Peyer's patch (tissue), 4 donors: ENCODE measurements at places on chromosomes 6 and 20.

DNA sequence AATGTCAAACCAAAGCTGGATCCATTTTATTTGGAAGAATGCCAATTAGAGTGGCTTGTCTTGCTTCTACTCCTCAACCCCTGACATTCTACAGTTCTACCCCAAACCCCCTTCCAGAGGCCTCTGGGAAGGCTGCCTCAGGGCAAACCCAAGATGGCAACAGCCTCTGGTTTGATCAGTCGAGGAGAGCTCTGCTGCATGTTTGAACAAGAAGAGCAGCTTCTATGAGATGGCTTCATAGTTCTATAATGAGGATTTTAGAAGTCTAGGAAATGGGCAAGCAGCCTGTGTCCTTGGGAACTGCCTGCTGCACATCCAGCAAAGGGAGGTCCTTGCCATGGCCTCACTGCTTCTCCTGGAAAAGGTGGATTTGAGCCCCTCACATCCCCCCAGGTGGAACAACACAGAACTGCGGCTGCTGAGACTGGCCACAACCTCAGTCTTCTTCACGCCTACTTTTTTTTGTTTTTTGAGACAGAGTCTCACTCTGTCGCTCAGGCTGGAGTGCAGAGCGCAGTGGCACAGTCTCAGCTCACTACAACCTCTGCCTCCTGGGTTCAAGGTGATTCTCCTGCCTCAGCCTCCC lies 37.9 kb downstream of the ZC3H12D start:
- H3K4me3 ChIP-seq = no peak overlapping the region
- H3K4me1 ChIP-seq = no peaks in the 10 kb centered on the region
- no peaks in the 10 kb centered on the region for H3K27me3 ChIP-seq
- no peaks in the 10 kb centered on the region for H3K36me3 ChIP-seq
- H3K27ac ChIP-seq = no peak overlapping the region

- no peaks in the 10 kb centered on the region for H3K27me3 ChIP-seq
- no peak within 1 kb of the TSS for H3K27ac ChIP-seq
- peaks cover 47% of the 10 kb centered on the region for H3K4me1 ChIP-seq
- H3K36me3 ChIP-seq = no peaks in the 10 kb centered on the region
- H3K4me3 ChIP-seq = no peak within 1 kb of the TSS
These were observed at the start of gene INSM1 for GRCh38 chr20:20367575-20368417. Gene INSM1 (plus strand): TSS chr20:20368104. CDS start chr20:20368268, 164 bp downstream.

DNA sequence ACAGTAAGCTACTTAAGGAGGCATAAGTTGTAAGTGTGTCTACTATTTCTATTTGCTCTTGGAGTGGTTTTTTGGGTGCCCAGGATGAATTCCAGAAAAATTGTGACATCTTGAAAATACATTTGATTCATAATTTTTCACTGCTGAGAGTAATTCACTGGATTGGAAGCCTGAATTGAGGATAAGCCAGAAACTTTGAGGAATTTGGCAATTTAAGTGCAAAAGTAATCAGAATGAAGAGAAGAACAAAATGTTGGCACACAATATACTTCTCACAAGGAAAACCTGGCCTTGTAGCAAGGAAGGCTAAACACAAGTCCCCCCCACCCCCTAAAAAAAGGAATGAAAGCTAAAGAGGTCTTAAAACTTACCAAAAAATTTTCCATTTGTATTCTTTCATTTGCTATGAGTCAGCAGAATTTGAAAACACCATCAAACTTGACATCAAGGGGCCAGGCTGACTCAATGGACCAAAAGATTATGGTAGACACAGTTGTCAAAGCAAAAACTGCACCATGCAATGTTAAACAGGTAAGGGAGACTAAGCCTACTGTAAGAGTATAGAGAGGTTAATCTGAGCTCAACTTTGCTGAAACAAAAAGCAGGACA lies 840.0 kb downstream of the FRK start:
- no peak overlapping the region for H3K4me3 ChIP-seq
- no peaks in the 10 kb centered on the region for H3K36me3 ChIP-seq
- no peak overlapping the region for H3K27ac ChIP-seq
- no peak for DNase-seq
- no peaks in the 10 kb centered on the region for H3K27me3 ChIP-seq
- H3K4me1 ChIP-seq = no peaks in the 10 kb centered on the region

DNA sequence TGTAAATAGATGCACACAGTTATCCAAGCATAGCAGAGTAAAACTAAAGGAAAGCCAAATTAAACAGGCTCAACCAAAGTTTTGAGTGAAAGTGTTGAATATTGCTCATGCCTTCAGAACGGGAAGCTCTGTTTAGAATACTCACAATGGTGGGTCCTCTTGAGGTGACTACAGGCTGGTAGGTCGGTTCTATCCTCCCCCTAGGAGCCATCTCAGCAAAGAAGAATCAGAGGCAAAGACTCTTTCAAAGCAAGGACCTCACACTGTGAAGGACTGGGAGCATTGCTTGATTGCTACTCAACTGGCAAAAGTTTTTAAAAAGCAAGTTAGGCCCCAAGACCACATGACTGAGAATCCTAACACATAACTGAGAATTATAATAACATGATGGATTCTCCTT lies 88.4 kb upstream of the JAG1 start:
- no peak overlapping the region for H3K4me3 ChIP-seq
- no peaks in the 10 kb centered on the region for H3K36me3 ChIP-seq
- no peaks in the 10 kb centered on the region for H3K27me3 ChIP-seq
- H3K27ac ChIP-seq = no peak overlapping the region

DNA sequence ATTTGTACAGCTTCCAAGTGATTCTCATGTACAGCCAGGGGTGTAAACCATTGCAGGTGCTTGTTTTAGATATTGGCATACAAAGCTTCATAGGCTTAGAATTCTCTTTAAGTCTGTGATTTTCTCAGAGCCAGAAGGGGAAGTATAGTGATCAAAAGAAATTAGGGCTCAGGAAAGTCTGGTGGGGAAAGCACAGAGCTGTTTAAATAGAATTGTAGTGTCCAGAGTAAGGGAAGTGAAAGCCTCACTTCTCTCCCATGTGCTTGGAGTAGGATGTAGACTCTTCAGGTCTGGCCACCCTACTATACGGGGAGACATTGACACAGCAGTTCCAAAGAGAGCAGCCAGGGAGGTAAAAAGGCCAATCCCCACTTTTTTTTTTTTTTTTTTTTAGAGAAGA lies 10.4 kb downstream of the GCNT2 start:
- H3K27me3 ChIP-seq = no peaks in the 10 kb centered on the region
- H3K4me3 ChIP-seq = no peak overlapping the region
- no peak overlapping the region for H3K27ac ChIP-seq
- H3K36me3 ChIP-seq = no peaks in the 10 kb centered on the region
- H3K4me1 ChIP-seq = peaks cover 3% of the 10 kb centered on the region

DNA sequence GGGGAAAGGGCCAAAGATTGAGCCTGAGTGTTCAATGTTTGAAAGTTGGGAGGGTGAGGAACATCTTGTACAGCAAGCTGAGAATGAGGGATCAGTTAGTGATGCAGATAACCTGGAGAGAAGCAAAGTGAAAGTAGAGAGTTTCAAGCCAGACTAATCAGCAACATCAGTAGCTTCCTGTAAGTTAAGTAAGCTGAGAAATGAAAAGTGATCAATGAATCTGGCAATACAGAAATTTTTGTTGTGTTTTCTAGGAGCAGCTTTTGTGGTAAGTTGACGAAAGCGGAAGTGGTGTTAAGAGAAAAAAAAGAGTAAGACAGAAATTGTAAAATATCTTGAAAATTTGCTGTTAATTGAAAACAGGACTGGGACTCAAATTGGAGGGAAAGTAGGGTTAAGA lies 855.5 kb upstream of the MAP3K7 start:
- H3K4me1 ChIP-seq = no peaks in the 10 kb centered on the region
- H3K27me3 ChIP-seq = no peaks in the 10 kb centered on the region
- H3K36me3 ChIP-seq = no peaks in the 10 kb centered on the region
- no peak for DNase-seq

DNA sequence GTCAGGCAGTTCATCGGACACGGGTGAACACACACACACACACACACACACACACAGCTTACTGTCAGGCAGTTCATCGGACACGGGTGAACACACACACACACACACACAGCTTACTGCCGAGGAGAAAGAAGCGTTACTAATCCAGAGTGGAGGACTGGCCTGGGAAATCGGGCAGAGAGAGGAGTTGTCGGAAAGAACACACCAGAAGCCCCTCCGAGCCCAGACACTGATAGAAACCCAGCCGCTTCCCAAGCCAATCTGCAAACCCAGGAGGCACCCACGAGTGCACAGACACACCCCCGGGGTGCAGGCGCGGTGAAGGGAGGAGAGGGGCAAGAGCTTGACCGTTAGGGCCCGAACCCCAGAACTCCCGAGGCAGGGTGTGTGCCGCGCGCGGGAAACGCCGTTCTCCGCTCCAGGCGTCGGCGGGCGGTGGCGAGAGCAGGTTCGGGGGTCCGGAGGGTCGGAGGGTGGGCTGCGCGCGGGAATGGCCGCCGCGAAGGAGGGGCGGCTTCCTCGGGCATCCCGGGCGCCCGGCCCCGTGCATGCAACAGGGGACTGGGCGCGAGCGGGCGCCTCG lies 636 bp downstream of the ELOVL2 start:
- no peaks in the 10 kb centered on the region for H3K36me3 ChIP-seq
- H3K4me3 ChIP-seq = peak overlapping the region; percentile 59
- H3K27ac ChIP-seq = no peak overlapping the region
- H3K4me1 ChIP-seq = peaks cover 9% of the 10 kb centered on the region
- DNase-seq = no peak
- no peaks in the 10 kb centered on the region for H3K27me3 ChIP-seq

DNA sequence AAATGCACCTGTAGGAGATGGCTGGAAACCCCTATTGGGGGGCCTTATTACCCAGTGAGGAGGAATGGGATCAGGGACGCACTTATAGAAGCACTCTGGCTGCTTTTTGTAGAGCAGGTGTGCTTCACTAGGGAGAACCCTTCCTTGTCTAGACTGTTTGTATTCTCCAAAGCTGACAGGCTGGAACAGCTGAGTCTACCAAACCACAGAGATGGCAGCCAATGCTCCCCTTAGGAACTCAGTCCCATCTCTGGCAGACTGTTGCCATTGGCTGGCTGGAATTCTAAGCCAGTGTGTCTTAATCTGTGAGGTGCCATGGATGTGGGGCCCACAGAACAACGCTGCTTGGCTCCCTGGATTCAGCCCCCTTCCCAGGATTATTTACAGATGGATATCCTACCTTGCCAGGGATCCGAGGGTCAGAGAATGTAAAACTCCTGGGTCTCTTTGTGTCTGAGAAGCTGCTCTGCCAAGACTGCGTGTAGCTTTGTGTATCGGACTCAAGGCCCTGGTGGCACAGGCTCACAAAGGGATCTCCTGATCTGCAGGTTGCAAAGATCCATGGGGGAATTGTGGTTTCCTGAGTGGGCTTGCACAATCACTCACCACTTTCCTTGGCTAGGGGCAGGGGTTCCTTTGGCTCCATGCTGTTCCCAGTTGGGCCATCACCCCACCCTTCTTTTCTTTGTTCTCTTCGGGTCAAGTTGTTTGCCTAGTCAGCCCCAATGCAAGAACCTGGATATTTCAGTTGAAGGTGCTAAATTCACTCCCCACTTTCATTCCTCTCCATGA lies 26.1 kb downstream of the C6orf52 start:
- no peaks in the 10 kb centered on the region for H3K4me1 ChIP-seq
- no peaks in the 10 kb centered on the region for H3K27me3 ChIP-seq
- H3K4me3 ChIP-seq = no peak overlapping the region

- H3K27ac ChIP-seq = no peak overlapping the region
- H3K36me3 ChIP-seq = no peaks in the 10 kb centered on the region
- H3K27me3 ChIP-seq = no peaks in the 10 kb centered on the region
- no peak for DNase-seq
- H3K4me1 ChIP-seq = no peaks in the 10 kb centered on the region
These were observed 1714.5 kb downstream of the GRIK2 start for GRCh38 chr6:103107985-103108384.

DNA sequence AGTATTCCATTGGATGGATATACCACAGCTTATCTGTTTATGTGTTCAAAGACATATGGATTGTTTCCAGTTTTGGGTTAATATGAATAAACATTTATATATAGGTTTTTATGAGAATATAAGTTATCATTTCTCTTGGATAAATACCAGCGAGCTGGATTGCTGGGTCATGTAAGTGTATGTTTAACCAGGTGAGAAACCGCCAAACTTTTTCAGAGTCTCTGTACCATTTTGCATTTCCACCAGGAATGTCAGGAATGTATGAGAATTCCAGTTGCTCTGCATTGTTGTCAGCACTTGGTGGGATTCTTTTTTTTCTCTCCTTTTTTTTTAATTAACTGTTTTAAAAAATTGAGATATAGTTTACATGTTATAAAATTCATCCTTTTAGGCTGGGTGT lies 52.1 kb downstream of the PHF20 start:
- H3K36me3 ChIP-seq = no peaks in the 10 kb centered on the region
- H3K4me3 ChIP-seq = no peak overlapping the region
- H3K4me1 ChIP-seq = no peaks in the 10 kb centered on the region
- H3K27me3 ChIP-seq = no peaks in the 10 kb centered on the region

- no peak overlapping the region for H3K4me3 ChIP-seq
- no peak for DNase-seq
- no peak overlapping the region for H3K27ac ChIP-seq
- H3K36me3 ChIP-seq = no peaks in the 10 kb centered on the region
These were observed 234.9 kb downstream of the BCKDHB start for GRCh38 chr6:80341330-80341729.

- H3K4me1 ChIP-seq = no peaks in the 10 kb centered on the region
- H3K27me3 ChIP-seq = no peaks in the 10 kb centered on the region
- no peak overlapping the region for H3K4me3 ChIP-seq
- no peak for DNase-seq
- H3K36me3 ChIP-seq = no peaks in the 10 kb centered on the region
These were observed 151.1 kb downstream of the TTLL2 start for GRCh38 chr6:167475947-167476346.

GRCh38 chr6:26556263-26557070 lies 18.3 kb downstream of the HMGN4 start:
- H3K27me3 ChIP-seq = no peaks in the 10 kb centered on the region
- DNase-seq = no peak
- no peak overlapping the region for H3K4me3 ChIP-seq
- no peaks in the 10 kb centered on the region for H3K36me3 ChIP-seq
- no peaks in the 10 kb centered on the region for H3K4me1 ChIP-seq

DNA sequence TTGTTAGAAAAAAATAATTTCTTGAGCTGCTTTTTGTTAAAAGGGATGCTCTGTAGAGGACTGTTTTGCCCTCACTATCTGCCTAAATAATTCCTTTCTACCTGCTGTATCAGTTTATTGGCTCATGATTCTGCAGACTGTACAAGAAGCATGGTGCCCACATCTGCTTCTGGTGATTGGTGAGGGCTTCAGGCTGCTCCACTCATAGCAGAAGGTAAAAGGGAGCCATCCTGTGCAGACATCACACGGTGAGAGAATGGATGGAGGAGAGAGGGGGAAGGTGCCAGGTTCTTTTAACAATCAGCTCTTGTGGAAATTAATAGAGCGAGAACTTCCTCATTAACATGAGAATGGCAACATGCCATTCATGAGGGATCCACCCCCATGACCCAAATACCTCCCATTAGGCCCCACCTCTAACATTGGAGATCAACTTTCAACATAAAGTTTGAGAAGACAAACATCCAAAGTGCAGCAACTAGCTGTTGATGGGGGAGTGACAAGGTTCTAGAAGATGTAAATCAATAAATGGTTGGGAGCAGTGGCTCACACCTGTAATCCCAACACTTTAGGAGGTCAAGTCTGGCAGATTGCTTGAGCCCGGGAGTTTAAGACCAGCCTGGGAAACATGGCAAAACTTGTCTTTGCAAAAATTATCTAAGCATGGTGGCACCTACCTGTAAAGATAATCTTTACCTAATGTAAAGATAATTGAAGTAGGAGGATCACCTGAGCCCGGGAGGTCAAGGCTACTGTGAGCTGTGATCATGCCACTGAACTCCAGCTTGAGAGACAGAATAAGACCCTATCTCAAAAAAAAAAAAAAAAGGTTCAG lies 15.7 kb upstream of the AHCY start:
- H3K4me3 ChIP-seq = no peak overlapping the region
- H3K4me1 ChIP-seq = no peaks in the 10 kb centered on the region
- H3K27me3 ChIP-seq = no peaks in the 10 kb centered on the region
- no peaks in the 10 kb centered on the region for H3K36me3 ChIP-seq
- DNase-seq = no peak
